ENCODE measurements at places on chromosomes 4 and X.

DNA sequence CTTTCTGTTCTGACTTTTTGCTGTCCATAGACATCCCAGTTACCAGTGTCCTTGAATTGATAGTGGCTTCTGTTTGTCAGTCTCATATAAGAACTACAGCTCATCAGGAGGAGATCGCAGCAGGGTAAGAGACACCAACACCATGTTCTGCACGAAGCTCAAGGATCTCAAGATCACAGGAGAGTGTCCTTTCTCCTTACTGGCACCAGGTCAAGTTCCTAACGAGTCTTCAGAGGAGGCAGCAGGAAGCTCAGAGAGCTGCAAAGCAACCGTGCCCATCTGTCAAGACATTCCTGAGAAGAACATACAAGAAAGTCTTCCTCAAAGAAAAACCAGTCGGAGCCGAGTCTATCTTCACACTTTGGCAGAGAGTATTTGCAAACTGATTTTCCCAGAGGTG lies 30.1 kb downstream of the GUCY1A1 start:
- DNase-seq = no peak

GRCh38 chrX:21926116-21926515 lies 14.4 kb upstream of the SMS start:
- no peak for DNase-seq

DNA sequence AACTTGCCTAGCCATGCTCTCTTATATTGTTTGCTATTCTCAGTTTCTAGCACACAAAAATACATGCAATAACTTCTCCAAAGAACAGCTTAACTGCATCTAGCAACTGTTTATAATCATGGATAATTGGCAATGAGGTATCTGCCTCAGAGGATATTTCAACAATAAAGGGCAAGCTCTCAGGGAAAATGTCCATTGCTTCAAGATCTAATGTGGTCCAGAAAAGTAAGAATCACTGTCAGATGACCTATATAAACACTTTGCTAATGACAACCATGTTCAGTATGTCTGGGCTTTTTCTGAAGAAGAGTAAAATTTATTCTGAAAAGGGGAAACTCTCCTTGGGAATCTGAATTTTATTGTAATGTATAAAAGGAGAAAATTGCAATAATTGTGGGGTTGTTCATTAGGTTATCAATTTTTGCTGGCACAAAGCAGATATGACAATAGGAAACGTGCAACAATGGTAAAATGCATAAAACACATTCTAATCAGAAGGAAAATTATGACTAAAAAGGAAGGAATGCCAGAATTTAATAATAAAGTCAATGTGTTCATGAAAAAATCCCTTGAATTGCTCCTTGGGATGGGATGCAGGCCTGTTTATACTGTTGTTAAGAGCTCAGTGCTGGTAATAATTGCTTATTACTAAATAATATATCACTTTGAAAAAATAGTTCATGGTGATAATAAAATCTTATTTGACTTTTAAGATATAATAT lies 90.3 kb downstream of the ANTXR2 start:
- no peak for DNase-seq

GRCh38 chr4:37603711-37604110 lies 82.5 kb downstream of the RELL1 start:
- DNase-seq = no peak

- peak; percentile 63 for DNase-seq
Measured at GRCh38 chr4:174522183-174523024, at the start of gene HPGD. Gene HPGD, minus strand, starts transcription at chr4:174522488. Its CDS starts 37 bp downstream, at chr4:174522451.

- no peak for DNase-seq
Measured at GRCh38 chr4:176760471-176760870, 32.3 kb downstream of the VEGFC start.

- DNase-seq = no peak
Measured at GRCh38 chr4:122668241-122668640, 47.4 kb upstream of the IL21 start.

- no peak for DNase-seq
Measured at GRCh38 chrX:153509592-153509991, 7.8 kb upstream of the ATP2B3 start.

- DNase-seq = no peak
Measured at GRCh38 chr4:167238226-167238625, 3.9 kb upstream of the SPOCK3 start.

DNA sequence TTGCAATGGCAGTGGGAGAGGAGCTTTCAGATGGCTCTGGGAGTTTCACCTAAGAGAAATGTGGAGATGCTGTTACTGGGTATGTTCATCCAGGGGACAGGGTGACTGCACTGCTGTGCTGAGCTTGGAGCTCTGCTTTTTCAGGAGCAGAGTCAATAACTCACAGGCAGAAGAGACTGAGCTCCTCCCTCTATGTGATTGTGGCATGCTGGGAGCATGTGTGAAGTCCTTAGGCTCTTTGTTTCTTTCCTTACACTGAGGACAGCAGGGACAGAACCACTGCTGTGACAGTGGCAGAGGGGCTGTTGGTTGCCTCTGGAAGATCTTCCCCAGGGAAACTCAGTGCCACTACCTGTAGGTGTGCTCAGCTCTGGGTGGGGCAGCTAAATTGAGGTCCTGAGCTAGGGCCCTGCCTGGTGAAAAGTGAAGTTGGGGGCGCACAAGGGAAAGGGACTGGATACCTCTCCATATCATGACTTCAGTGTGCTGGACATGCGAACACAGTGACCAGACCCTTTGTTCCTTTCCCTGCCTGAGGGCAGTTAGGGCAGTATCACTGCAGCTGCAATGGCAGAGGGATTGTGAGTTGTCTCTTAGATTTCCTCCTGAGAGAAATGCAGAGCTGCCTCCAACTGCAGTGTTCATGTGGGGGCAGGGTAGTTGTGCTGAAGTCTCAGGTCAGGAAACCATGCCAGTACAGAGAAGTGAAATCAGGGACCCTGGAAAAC lies 156.7 kb downstream of the TENT5D start:
- no peak for DNase-seq

- DNase-seq = no peak
Measured at GRCh38 chrX:108097380-108097779, 5.8 kb downstream of the ATG4A start.

DNA sequence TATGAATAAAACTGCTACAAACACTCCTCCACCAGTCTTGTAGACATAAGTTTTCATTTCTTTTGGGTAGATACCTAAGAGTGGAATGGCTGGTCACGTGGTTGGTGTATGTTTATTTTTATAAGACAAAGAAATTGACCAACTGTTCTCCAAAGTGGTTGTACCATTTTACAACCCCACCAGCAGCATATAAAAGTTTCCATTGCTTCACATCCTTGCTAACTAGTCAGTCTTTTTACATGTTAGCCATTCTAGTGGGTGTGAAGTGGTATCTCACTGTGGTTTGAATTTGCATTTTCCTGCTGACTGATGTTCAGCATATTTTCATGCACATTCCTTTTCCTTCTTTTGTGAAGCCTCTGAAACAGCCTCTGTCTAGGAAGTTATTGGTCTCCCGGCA lies 76.2 kb upstream of the ADGRG2 start:
- no peak for DNase-seq

DNA sequence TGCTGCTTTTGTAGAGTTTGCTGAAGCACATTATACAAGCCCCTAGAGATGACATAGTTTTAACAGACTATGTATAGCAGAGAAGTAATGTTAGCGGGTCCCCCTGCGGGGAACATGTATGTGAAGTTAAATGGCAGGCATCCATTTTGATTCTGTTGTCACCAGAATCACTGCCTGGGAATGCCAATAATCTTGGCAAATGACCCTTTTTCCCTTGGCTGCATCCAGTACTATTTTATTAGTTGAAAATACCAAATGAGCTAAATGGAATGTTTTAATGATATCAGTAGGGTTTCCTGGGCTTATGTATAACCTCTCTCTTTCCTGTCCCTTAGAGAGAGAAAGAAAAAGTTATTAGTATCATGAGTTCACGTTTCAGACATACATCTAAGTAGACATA lies 93.6 kb downstream of the LIMCH1 start:
- DNase-seq = no peak

DNA sequence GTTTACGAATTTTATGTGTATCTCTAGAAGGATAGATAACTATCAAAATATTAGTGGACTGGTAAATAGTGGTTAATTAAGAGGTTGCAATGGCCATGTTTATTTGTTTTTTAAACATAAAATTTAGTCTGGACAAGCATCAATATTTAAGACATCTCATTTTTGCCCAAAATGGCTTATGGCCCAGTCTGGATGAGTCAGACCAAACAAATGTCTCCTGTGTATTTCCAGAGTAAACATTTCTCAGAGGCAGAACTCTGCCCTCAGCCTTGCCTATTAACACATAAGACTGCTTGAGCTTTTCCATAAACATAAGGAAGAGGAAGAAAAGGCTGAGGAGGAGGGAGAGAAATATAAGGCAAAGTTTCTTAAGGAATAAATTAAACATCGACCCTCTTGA lies 277.1 kb upstream of the DIAPH2 start:
- no peak for DNase-seq

DNA sequence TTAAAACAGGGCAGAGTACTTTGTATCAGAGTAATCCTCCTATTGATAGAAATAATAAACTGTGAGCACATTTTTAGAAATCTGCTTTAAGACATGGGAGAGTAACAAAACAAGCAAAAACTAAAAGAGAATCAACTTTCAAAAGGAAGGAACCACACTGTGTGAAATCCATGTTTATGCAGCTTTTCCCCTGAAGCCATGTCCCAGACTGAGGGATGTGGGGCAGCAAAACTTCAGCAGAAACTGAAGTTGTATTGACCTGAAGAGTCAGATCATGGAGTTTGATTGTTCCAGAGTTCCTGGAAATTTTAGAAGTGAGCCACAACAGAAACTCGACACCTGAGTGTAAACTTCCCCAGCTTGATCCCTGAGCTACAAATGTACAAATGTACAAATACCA lies 53.2 kb downstream of the COMMD8 start:
- no peak for DNase-seq

DNA sequence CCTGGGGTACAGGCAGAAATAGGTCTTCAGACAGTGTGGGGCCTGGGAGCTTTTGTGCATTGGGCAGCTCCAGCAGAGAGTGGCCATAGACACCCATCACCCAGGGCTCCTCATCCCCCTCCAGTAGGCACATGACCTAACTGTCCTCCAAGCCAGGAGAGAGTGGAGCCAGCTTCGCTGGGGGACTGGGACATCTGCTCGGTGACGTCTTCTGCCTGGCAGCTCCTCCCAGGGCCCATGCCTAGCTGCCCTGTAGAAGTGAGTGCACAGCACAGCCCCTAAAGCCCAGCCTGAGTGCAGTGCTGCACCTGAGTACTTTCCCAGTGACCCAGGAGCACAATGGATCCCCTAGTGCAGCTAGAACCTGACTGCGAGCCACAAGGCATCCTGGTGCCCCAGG lies 279.7 kb upstream of the SLC7A11 start:
- no peak for DNase-seq

GRCh38 chr4:44186096-44186849 lies 262.3 kb downstream of the KCTD8 start:
- DNase-seq = no peak

DNA sequence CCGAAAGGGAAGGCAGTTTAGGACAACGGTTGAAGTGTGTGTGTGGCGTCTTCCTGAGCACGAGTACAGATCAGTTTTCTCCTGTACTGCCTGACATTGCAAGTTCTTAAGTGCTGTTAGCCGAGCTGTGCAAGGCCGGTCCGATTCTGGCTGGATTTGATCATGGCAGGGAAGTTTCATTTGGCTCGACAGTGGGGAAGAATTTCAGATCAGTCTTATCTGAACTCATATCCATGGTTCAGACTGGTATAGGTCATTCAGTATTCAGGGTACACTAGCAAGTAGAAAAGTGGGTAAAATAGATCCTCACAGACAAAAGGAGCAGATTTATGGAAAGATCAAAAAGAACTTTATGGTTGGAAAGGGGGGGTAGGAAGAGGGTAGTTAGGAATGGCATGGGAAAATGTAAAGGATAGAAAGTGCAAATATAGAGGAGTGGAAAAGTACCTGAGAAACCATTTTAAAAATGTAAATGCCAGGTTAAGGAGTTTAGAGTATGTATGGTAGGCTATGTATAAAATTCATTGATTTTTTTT lies 716 bp downstream of the THAP9 start:
- no peak for DNase-seq

GRCh38 chr4:48079972-48080391 lies 54.1 kb downstream of the TXK start:
- no peak for DNase-seq

DNA sequence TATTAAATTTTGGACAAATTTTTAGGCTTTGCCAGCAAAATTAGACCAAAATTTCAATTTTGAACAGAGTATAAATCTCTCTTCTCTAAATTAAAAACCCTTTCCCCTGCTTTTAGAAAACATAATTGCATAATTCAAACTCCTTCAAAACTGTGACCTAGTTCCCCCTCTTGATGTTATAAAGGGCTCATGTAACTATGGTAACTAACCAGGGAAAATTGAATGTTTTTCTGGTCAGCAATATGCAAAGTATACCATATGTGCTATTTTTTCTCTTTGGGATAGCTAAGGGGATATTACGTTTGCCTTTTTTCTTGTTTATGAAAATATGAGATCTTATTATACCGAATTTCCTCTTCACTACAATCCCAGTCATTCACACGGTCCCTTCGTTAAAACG lies 5.1 kb upstream of the ING2 start:
- no peak for DNase-seq

GRCh38 chrX:134660627-134661026 lies 2.4 kb upstream of the PLAC1 start:
- no peak for DNase-seq

DNA sequence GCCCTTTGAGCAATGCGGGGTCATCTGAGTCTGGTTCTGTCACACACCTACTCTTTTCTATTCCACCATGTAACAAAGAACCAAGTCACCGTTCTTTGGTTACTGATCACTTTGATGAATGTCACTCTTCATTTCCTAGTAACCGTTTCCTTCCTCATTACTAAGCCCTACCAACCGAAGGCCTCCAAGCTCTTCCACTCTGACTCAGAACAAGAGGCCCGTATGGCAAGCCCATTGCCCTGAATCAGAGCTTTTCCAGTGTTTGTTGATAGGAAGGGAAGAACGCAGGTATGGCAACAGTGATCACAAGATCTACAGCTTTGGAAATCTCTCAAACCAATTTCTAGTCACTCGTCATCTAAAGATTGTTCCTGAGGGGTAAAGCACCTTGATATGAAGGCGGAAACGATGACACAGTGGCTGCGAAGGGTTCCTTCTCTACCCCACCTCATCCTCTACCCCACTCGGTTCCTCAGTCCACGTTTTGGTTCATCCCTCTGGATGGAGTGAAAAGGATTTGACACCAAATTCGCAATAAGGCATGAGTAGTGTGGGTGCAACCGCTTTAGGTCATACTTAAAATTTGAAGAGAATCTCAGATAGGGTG lies 28.0 kb upstream of the CD40LG start:
- no peak for DNase-seq

GRCh38 chr4:90127706-90128345 lies 632 bp downstream of the CCSER1 start:
- DNase-seq = no peak

DNA sequence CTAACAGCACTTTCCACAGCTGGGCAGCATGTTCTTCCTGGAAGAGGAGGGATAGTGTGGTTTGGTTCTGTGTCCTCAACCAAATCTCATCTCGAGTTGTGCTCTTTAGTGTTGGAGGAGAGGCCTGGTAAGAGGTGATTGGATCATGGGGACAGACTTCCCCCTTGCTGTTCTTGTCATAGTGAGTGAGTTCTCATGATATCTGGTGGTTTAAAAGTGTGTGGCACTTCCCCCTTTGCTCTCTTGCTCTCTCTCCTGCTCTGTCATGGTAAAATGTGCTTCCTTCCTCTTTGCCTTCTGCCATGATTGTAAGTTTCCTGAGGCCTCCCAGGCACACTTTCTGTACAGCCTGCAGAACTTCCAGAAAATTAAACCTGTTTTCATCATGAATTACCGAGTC lies 133.7 kb upstream of the NDP start:
- DNase-seq = no peak

GRCh38 chrX:122622795-122623194 lies 561.3 kb upstream of the GRIA3 start:
- DNase-seq = no peak

All from activated CD4-positive, CD25-positive, alpha-beta regulatory T cell treated with anti-CD3 and anti-CD28 coated beads, Interleukin-2, amount 50 U/mL, for 72 hours (primary cell).